ENCODE measurements at places on chromosomes 2 and 18. TPM values are rescaled to one million over a fixed set of nuclear protein-coding genes. Genes with fewer than 3 reads are reported as not detected.

DNA sequence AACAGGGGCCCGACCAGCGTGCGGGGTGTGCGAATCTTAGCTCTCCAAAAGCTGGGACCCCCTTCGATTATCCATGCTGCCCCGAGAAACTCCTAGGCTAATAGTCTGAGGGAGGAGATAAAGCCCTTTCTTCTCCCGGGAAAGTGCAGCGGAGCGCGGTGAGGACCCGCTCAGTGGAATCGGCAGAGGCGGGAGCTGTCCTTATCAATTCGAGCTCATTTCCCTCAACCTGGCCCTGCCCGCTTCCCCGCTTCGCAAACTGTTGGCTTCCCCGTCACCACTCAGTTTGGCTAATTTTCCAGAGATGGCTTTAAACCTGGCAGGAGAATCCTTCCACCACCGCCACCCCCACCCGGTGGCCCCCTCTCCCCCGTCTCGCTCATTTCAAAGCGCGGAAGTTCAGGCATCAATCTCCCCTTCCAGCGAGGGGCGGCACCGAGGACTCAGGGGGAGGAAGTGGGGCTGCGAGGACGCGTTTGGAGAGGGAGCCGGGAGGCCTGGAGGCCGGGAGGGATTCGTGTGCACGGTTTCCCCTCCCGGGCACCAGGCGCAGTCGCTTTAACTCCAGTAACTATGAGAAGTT is 1.6 kb downstream of the KLHL14 start:
- H3K27ac ChIP-seq: no peak overlapping the region
- no peaks in the 10 kb centered on the region for H3K36me3 ChIP-seq
- DNase-seq: peak; percentile 45

Gene OSBPL1A
- total RNA-seq: 32.0 TPM

GRCh38 chr2:159608723-159609308 is 7.5 kb downstream of the BAZ2B start:
- H3K4me1 ChIP-seq: peaks cover 6% of the 10 kb centered on the region
- no peaks in the 10 kb centered on the region for H3K27me3 ChIP-seq
- DNase-seq: no peak
- H3K27ac ChIP-seq: no peak overlapping the region
- no peak overlapping the region for H3K4me3 ChIP-seq
- peaks cover 9% of the 10 kb centered on the region for H3K36me3 ChIP-seq

DNA sequence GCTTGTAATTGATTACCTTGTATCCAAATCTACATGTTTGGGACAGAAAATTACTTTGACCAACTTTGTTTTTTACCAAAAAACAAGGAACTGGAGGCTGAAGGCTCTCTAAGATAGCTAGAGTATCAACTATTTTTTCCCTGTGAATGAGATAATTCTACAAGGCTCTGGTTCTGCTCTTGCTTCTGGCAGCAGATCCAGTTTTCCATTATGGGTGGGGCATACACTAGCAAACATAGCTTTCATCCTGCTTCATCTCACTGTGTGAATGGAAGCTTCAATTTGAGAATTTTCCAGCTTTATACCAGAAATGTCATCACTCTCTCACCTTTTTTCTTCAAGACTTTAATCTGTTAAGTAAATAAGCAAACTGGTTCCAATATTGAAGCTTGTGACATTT is 249.7 kb downstream of the RPRM start:
- H3K27ac ChIP-seq: no peak overlapping the region
- no peak overlapping the region for H3K4me3 ChIP-seq
- no peaks in the 10 kb centered on the region for H3K27me3 ChIP-seq
- no peak for DNase-seq

Gene GAL3ST2
- 0.37 TPM for total RNA-seq

DNA sequence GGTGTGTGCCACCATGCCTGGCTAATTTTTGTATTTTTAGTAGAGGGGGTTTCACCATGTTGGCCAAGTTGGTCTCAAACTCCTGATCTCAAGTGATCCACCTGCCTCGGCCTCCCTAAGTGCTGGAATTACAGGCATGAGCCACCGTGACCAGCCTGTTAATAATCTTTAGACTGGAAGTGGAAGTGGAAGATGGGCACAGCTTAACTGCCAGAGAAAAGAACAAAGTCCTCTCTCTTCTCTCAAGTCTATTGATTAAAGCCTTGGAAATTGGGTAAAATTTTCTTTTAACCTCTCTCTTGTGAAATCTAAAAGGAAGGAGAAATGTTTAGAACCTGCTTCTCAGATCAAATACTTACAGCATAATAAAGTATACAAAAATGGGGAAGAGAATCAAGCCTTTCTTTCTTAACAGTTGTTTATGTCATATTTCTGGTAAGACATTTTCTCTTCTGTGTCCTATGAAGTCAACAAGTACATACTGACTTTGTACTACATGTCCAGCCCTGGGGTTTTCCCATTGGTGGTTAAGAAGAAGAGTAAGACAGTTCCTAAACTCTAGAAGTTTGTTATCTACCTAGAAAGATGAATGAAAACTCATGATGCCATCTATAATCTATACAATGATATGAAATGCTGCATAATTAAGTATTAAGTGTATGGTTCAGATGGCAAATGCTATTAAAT is 4.6 kb downstream of the TMEM169 start:
- no peak overlapping the region for H3K4me3 ChIP-seq
- H3K27me3 ChIP-seq: no peaks in the 10 kb centered on the region
- H3K4me1 ChIP-seq: peaks cover 12% of the 10 kb centered on the region
